ENCODE measurements at places on chromosomes 7 and 10.

DNA sequence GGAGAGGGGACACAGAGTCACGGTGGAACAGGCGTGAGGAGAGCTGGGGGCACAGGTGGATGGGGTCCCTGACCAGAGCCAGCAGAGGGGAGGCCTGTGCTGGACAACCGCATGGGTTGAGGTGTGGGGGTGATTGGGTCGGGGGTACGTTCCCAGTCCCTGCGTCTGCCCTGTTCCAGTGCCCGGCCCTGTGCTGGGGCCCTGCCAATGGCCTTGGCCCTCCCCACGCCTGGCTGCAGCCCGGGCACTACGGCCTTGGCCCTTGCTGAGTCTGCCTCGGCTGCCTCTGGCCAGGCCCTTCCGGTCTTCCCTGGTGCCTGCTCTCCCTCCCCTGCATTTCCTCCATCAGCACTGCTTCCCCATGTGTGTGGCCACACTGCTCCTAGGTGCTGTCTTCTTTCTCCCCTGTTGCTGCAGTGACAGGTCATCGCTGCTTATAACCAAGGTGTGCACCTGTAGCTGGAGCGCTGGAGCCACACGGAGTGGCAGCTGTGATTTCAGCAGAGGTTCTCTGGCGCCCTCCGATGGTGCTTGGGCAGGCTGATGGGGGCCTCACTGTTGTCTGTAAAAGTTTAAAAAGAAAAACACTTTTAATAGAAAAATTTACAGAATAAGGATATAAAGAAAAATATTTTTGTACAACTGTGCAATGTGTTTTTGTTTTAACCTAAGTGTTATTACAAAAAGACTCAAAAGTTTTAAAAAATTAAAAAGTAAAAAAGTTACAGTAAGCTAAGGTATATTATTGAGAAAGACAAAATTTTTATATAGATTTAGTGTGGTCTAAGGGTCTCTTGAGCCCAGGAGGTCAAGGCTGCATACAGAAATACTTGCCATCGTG lies 45.2 kb upstream of the BHLHA15 start:
- no peak for DNase-seq

- peak; percentile 48 for DNase-seq
Measured at GRCh38 chr7:40516376-40516775, 381.6 kb downstream of the SUGCT start.

- DNase-seq: no peak
Measured at GRCh38 chr7:67841896-67842295, 845.3 kb downstream of the TYW1 start.

- peak; percentile 100 for DNase-seq
Measured at GRCh38 chr10:73908853-73909539, 1.9 kb upstream of the PLAU start.

- peak; percentile 5 for DNase-seq
Measured at GRCh38 chr10:4981722-4982471, 18.7 kb downstream of the AKR1C1 start.

DNA sequence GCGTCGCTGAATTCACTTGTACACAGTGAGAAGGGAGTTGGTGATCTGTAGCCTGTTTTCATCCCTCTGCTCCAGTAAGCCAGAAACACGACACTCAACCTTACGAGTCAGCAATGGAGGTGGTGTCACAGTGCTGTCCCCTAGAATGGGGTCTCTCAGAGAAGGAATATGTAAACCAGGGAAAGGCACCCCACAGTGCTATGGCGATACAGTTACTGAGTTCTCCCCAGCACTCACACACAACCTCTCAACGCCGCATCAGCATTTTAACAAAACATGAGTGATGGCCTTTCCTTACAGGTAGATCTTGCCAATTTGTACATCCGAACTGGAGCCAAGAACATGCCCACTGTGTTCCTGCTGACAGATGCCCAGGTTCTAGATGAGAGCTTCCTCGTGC lies 196.3 kb downstream of the CDCA7L start:
- no peak for DNase-seq

DNA sequence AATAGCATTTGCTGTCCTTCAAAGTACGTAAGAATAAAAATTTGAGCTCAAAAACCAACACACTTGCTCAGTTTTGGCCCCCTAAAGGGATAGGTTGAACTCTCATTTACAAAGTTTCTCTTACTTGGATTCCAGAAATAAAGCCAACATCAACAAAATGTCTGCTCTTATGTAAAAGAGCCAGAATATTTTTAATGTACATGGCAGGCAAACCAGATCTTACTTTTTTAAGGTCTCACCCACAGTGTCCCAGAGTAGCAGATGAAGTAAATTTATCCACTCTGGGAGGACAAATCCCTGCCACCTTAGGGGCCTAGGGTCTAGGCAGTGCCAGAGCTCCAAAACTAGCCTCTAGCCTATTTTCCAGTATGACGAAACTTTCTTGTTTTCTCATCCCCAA lies 159.6 kb downstream of the SKAP2 start:
- peak; percentile 4 for DNase-seq

DNA sequence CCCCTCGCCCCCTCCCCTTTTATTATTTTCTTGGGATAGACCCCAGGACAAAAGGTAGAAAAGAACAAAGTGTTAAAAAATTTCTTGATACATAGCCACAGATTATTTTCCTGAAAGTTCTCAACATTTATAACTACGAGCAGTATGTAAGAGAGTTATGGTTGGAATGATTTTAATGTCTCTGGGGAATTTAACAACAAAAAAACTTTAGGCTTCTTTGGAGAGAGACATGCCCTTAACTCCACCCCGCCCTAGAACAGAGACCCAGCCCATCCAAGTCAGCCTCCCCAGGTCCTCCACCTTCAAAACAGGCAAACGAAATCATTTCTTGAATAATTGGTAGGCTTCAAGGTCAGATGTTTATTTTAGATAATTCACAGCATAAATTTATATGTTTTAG lies 97.1 kb downstream of the TCF7L2 start:
- DNase-seq: no peak

- no peak for DNase-seq
Measured at GRCh38 chr10:88491314-88491713, 91.8 kb downstream of the RNLS start.

GRCh38 chr10:90914992-90915765 lies 5.7 kb downstream of the ANKRD1 start:
- no peak for DNase-seq

GRCh38 chr7:88361357-88361756 lies 54.7 kb upstream of the STEAP4 start:
- no peak for DNase-seq

DNA sequence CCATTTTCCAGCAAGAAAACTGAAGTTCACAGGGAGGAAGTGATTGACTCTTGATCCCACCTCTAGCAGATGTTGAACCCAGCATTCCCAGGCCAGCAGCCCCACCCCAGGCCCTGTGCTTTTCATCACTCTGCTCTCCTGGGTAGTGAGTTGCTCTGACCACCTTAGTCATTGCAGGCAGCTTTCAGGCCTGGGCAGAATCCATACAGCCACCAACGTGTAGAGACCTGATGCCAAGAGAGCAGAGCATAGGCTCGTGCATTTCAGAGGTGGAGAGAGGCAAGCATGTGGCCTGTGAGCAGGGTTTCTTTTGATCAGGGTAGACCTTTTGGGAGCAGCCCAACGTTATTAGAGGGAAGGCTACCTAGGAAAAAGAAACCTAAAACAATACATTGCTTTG lies 334.6 kb downstream of the PTEN start:
- no peak for DNase-seq

- no peak for DNase-seq
Measured at GRCh38 chr10:9819756-9820494, 1197.7 kb upstream of the CELF2 start.

DNA sequence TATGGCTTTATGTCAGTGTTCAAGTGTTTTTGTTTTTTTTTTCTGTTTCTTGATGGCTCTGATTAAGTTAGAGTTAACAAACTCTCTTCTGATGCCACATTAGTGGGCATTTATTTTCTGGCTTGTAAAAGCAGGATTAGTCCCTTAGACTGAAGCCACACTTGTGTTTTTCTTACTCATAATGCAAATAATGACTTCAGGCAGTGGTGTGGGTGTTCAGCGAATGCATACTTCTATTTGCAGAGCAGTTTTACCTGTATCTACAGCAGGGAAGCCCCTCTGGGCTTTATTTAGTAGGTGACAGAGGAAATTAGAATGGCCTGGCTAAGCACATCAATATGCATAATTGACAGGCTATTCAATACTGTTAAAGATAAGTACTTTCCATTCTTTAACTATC lies 79.9 kb downstream of the CNNM2 start:
- DNase-seq: no peak

- DNase-seq: no peak
Measured at GRCh38 chr7:48708635-48709034, 215.7 kb upstream of the CDC14C start.

DNA sequence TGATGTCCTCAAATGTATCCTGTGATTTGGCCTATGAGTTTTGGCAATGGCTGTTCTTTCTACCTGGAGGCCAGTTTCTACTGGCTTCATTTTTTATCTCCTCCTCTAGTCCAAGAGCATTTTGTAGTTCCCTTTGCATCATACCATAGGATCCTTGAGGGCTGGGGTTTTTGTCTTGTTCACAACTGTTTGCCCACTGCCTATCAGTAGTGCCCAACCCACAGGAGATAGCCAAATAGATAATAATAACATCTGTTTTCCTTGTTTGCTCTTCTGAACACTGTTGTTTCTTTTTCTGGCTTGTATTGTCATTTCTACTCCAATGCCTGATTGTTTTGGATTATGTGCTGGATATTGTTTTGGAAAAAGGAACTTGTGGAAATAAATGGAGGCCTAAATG lies 3.4 kb downstream of the CDK1 start:
- DNase-seq: no peak

GRCh38 chr10:7649673-7650300 lies 17.0 kb downstream of the ITIH5 start:
- DNase-seq: no peak

DNA sequence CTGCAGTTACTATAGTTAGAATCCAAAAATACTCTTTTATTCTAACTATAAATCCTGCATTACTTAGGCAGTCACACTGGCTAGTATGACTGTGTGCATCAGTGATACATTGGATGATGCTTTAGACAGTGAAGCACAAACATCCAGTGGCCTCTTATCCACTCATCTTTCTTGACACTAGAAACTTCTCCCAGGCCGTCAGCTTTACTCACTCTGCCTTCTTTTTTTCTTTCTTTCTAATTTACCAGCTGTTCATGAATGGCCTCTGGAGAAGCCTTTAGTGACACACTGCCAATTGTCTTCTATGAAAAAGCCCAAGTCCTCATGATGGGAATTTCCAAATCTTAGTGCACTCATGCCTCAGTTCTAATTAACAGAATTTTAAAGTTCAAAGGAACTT lies 26.2 kb upstream of the C10orf90 start:
- DNase-seq: no peak

GRCh38 chr7:24123076-24123475 lies 160.9 kb upstream of the NPY start:
- DNase-seq: no peak

DNA sequence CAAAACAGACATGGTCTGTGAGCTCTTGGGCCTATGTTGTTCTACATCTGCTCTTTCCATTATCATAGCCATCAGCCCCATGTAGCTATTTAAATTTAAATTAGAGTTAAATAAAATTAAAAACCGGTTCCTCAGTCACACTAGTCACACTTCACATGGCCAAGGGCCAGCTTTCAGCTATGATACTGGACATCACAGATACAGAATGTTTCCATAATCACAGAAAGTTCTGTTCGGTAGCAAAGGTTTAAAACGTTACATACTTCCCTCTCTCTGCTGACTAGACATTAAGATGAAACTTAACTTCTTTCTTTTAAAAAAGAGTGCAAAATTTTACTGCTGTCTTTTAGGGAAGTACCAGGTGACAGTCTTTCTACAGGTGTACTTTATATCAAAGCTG lies 43.0 kb downstream of the SRPK2 start:
- no peak for DNase-seq

DNA sequence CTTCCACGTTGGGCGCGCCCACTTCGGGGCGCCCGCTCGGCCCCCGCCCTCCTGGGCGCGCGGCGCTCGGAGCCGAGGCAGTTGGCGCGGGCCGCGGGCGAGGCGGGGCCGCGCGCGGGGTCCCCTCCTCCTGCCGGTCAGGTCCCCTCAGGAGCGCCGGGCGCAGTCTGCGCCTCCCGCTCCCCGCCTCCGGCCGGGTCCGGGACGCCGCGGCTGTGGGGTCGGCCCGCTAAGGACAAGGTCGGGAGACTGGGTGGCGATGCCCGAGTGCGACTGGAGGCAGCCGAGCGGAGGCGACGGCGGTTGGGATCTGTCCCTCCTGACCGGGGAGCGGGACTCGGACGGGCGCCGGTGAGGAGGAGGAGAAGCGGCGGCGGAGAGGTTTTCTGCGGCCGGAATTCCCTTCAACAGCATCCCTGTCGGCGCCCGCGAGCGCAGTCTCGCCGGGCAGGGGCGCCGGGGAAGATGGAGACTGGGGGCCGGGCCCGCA lies at the start of gene ATRNL1:
Gene ATRNL1 (plus strand): TSS at position 80 of the 490 bp plus-strand sequence. CDS start 386 bp downstream, at position 466.
- peak; percentile 26 for DNase-seq

DNA sequence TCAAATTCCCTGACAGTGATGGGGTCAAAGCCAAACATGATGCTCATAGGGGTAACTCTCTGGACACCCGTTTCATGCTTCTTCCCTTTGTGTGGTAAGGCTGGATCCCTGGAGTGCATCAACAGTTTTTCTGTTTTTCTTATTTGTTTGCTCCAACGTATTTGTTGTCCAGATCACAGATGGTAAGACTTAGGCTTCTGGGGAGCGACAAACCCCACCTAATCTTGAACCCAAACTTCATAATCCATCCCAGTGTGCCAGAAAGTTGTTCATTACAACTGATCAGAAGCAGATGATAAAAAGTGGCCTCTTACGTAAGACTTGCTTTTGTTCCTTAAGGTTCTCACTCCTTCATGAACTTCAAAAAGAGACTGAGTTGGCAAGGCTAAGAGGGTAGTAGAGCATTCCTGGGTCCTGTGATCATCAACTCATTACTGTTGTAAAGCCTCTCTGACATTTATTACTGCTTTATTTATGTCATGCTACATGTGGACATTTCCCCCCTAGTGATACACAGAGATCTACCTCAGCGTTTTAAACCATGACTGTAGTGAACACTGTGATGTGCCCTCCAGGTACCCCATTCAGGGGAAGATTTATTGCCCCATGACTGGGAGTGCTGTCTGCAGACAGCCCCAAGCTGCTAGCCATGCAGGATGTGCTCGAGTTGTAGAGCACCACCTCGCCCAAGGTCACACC lies 125.6 kb downstream of the CCDC71L start:
- DNase-seq: peak; percentile 61

DNA sequence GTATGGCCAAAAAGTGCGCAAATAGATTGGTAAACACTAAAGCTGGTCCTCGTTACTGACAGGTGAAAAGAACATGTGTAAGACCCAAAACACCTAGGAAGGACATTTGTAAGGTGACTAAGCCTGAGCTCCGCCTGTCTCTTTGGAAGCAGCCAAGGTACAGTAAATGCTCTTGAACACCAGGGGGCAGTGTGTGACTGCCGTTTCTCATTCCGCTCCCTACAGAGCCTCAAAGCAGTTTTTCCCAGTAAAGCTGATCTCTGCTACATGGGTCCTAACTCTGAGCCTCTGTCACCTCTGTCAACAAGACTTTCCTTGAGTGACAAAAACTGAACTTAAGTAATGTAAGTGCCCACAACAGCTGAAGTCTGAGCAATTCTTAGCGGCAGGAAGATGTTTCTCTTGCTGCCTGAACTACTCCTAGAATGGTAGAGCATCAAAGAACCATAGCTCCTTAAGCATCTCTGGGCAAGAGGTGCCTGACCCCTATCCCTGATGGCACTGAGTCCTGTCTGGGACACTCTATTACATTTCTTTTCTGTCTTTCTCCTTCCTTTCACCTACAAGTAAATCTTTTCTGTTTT lies 238.0 kb upstream of the INHBA start:
- DNase-seq: peak; percentile 78

Data from EL (cell line).